Memory B cell (primary cell): ENCODE measurements at places on chromosomes 7 and 10.

- H3K36me3 ChIP-seq, result no peaks in the 10 kb centered on the region
- DNase-seq, result no peak
- H3K4me3 ChIP-seq, result no peak overlapping the region
- no peak overlapping the region for H3K27ac ChIP-seq
These were observed 543.1 kb upstream of the MBL2 start for GRCh38 chr10:53315709-53316108.

DNA sequence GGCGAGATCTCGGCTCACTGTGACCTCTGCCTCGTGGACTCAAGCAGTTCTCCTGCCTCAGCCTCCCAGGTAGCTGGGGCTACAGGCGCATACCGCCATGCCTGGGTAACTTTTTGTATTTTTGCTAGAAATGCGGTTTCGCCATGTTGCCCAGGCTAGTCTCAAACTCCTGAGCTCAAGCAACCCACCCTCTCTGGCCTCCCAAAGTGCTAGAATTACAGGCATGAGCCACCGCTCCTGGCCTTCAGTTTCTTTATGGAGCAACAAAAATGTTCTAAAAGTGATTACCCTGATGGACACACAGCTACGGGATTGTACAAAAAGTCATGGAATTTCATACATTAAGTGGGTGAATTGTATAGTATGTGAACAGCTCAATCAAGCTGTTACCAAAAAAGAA, 216.0 kb downstream of the CALN1 start:
- H3K27ac ChIP-seq, result no peak overlapping the region
- no peaks in the 10 kb centered on the region for H3K4me1 ChIP-seq
- no peak for DNase-seq
- no peaks in the 10 kb centered on the region for H3K27me3 ChIP-seq
- no peak overlapping the region for H3K4me3 ChIP-seq

DNA sequence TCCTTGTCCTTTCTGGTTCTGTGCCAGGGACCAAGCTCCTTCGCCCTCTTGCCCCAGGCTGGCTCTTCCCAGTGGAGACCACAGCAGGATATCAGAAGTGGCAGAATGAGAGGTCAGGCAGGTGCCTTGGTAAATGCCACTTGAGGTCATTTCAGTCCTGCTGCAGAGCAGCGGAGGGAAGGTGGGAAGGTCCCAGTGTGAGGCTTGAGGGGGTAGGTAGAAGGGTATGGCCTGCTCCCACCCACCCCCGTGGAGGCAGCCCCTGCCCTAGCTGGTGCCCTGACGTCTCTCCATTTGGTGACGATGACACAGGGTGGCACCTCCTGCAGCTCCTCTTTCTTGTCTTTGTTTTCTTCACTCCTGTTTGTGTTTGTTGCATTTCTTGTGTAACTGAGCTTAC, 538.8 kb downstream of the TCERG1L start:
- H3K36me3 ChIP-seq, result no peaks in the 10 kb centered on the region
- DNase-seq, result no peak
- no peaks in the 10 kb centered on the region for H3K4me1 ChIP-seq
- H3K27me3 ChIP-seq, result peaks cover 2% of the 10 kb centered on the region
- no peak overlapping the region for H3K4me3 ChIP-seq

DNA sequence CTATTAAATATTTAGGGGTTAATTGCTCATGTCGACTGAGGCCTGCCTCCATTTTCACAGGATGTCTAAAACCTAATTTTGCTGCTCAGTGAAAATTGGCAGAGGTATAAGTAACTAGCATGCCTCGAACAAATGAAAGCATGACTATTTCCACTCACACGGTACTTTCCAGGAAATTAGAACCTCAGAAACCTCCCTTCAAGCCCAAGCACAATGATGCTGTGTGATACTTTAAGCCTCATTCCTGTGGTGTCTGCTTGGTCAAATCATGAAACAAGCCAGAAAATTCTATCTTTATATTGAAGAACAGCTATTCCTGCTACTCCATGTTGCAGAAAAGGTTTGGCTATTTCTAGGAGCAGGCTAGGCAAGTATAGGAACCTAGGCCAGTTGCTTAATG, 203.0 kb downstream of the SORCS3 start:
- no peaks in the 10 kb centered on the region for H3K4me1 ChIP-seq
- no peak overlapping the region for H3K4me3 ChIP-seq
- no peaks in the 10 kb centered on the region for H3K36me3 ChIP-seq
- no peaks in the 10 kb centered on the region for H3K27me3 ChIP-seq
- no peak overlapping the region for H3K27ac ChIP-seq

DNA sequence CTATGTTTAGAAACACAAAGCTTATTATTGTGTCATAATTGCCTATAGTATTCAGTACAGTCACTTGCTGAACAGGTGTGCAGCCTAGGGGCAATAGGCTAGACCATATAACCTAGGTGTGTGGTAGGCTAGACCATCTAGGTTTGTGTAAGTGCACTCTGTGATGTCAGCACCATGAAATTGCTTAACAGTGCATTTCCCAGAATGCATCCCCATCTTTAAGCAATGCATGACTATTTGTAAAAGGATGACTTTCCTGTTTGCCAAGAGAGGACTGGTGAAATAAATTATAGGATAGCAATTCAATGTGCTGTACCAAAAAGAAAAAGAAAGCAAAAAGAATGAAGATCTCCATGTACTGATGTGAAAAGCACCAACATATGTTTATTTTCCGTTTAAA, 288.7 kb upstream of the AUTS2 start:
- DNase-seq, result no peak
- H3K27me3 ChIP-seq, result peaks cover 1% of the 10 kb centered on the region
- H3K27ac ChIP-seq, result no peak overlapping the region
- no peaks in the 10 kb centered on the region for H3K36me3 ChIP-seq

DNA sequence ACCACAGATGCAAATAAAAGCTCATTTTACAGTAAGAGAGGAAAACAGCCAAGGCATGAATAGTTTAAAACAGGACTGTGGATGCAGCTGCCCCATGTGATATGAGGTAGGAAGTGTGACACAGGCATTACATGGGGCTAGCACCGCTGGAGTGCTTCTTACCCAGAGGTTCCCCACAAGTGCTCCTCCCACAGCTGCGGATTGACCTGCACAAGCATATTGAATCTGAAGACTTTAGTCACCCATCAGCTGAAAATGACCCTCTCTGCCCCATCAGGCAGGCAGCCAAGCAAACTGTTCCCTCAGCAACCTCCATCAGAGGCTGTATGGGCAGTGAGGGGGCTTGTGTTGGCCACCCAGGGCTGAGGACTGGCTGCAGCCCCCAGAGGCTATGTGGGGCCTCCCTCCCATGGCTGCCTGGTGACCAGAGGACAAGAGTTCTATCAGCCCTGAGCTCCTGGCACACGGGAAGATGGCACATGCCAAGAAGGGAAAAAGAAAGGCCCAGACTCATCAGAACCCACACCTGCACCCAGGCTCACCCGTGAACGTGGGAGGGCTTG, 98.7 kb downstream of the TCERG1L start:
- no peak for DNase-seq
- no peaks in the 10 kb centered on the region for H3K27me3 ChIP-seq
- no peak overlapping the region for H3K27ac ChIP-seq
- no peak overlapping the region for H3K4me3 ChIP-seq
- H3K36me3 ChIP-seq, result no peaks in the 10 kb centered on the region

- peak overlapping the region; percentile 92 for H3K27ac ChIP-seq
- peaks cover 1% of the 10 kb centered on the region for H3K27me3 ChIP-seq
- peaks cover 49% of the 10 kb centered on the region for H3K4me1 ChIP-seq
- peak overlapping the region; percentile 96 for H3K4me3 ChIP-seq
- peaks cover 2% of the 10 kb centered on the region for H3K36me3 ChIP-seq
These were observed 1.7 kb downstream of the TNS3 start for GRCh38 chr7:47580175-47580706.

DNA sequence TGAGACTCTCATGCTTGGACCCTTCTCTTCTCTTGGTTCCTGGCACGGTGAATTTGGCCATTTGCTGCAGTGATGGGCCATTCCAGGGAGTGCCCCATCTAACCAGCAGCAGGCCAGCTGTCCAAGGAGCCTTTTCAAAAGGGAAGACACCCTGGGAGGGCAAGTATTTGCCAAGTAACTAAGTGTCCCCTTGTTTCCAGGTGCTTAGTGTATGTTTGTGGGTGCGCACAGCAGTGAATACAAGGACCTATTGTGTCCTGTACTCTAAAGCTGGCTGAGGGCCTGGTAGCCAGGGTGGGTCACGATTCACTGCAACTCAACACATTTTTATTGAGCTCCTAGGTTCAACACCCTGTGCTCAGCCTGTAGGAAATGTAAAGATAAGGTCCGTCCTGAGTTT, 348.8 kb downstream of the RNLS start:
- H3K4me1 ChIP-seq, result no peaks in the 10 kb centered on the region
- no peaks in the 10 kb centered on the region for H3K27me3 ChIP-seq
- no peak overlapping the region for H3K4me3 ChIP-seq
- H3K27ac ChIP-seq, result no peak overlapping the region
- peaks cover 6% of the 10 kb centered on the region for H3K36me3 ChIP-seq

- no peaks in the 10 kb centered on the region for H3K27me3 ChIP-seq
- H3K36me3 ChIP-seq, result peaks cover 4% of the 10 kb centered on the region
- DNase-seq, result no peak
These were observed 1.2 kb downstream of the GET4 start for GRCh38 chr7:877312-878232.

DNA sequence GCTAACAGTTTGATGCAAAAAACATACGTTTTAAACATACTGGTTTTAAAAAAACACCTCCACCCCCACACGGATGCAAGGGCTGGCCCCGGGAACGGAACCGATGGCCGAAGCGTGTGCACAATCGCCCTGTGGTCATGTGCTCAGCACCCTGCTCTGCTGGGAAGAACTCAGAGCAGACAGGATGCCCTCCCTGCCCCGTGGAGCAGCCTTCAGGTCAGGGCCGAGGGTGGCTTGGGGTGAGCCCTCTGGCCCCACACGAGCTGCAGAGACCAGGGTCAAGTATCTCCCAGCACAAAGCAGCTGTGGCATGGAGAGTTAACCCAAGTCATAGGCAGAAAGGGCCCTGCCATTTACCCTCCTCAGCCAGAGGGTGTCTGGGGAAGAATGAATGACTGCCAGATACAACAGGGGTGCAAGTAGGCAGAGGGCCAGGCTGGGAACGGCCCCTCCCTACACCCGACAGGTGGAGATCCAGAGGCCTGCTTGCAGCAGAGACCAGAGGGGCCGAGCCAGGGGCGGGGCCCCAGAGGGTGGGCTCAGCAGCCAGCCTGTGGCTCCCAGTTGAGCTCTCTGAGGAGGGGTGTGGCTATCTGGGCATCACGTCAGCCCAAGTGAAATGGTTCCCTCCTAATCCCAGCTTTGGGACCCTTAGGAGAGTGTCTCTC, 56.8 kb downstream of the ZRANB1 start:
- H3K4me1 ChIP-seq, result no peaks in the 10 kb centered on the region
- peaks cover 6% of the 10 kb centered on the region for H3K27me3 ChIP-seq
- H3K36me3 ChIP-seq, result no peaks in the 10 kb centered on the region
- no peak overlapping the region for H3K4me3 ChIP-seq
- no peak overlapping the region for H3K27ac ChIP-seq

GRCh38 chr7:108054537-108054936, 51.6 kb upstream of the LAMB1 start:
- no peaks in the 10 kb centered on the region for H3K36me3 ChIP-seq
- H3K27me3 ChIP-seq, result peaks cover 3% of the 10 kb centered on the region
- peaks cover 7% of the 10 kb centered on the region for H3K4me1 ChIP-seq
- H3K4me3 ChIP-seq, result no peak overlapping the region
- no peak overlapping the region for H3K27ac ChIP-seq

DNA sequence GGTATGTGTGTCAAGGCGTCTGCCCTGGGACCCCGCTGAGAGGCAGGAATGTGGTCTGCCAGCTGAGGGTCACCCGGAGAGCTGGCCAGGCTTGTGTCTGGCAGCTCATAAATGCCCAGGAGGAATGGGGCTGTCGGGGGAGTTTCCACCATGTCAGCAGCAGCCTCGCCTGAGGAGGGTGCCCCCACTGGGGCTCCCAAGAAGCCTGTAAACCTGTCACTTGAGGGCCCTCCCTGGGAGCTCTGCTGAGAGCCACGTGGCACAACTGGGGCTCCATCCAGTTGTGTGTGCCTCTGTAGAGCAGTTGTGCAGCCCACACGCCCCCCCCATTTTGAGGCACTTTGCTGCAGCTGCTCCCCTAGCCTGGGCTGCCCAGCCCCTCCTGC, 70.6 kb downstream of the NEURL1 start:
- peaks cover 16% of the 10 kb centered on the region for H3K27me3 ChIP-seq
- peaks cover 3% of the 10 kb centered on the region for H3K4me1 ChIP-seq
- H3K27ac ChIP-seq, result no peak overlapping the region
- H3K36me3 ChIP-seq, result no peaks in the 10 kb centered on the region

DNA sequence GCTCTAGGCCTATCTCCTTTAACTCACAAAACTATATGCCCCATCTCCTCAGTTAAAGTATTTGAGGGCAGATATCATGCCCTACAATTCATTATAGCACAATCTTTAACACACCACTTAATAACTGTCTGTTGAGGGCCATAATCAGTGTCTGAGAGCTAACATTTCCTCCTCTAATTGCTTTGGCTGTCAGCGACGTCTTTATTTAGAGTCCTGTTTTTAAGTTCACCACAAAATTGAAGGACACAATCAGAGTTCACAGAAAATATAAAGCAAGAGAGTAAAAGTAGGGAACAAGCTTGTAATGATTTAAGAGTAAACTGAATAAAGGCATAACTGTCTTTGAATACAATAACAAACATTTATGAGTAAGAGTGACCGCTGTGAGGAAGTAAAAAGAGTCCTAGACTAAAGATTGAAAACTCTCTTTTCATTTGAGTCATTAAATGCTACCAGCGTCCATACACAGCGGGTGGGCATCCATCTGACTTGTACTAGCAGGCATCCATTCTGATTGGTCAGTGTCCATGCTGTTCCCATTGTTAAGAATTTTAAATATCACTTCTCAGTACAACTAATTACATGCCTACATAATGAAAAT, 38.4 kb upstream of the ABCB4 start:
- no peak overlapping the region for H3K4me3 ChIP-seq
- no peak for DNase-seq
- no peaks in the 10 kb centered on the region for H3K4me1 ChIP-seq
- H3K27ac ChIP-seq, result no peak overlapping the region
- peaks cover 4% of the 10 kb centered on the region for H3K36me3 ChIP-seq

DNA sequence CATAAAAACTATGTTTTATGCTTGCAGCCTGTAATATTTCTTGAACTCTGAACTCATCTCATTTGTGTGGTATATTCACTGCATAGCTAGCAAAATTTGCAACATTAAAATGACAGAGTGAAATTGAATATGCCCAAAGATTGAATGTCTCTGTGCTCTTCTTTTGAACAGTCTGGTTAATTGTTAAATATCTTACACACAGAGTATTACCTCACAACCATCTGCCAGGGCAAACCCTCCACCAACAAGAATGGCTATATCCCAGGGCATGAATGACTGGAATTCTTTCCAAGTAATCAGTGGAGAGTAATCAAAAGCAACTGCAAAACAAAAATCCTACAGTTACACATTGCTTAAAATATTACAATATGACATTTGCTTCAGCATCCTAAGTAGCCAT, 76.9 kb downstream of the SLC13A1 start:
- DNase-seq, result no peak
- H3K27me3 ChIP-seq, result no peaks in the 10 kb centered on the region
- no peaks in the 10 kb centered on the region for H3K4me1 ChIP-seq
- no peak overlapping the region for H3K27ac ChIP-seq
- no peak overlapping the region for H3K4me3 ChIP-seq

GRCh38 chr10:20853276-20853675, 43.8 kb downstream of the NEBL start:
- no peaks in the 10 kb centered on the region for H3K36me3 ChIP-seq
- H3K27ac ChIP-seq, result no peak overlapping the region
- H3K27me3 ChIP-seq, result peaks cover 2% of the 10 kb centered on the region
- no peaks in the 10 kb centered on the region for H3K4me1 ChIP-seq
- H3K4me3 ChIP-seq, result no peak overlapping the region
- DNase-seq, result no peak
